Pulmonary artery endothelial cell (primary cell): ENCODE measurements at places on chromosomes 5 and 9. TPM values are rescaled to one million over a fixed set of nuclear protein-coding genes. Genes with fewer than 3 reads are reported as not detected.

FCN1 gene
- not detected in 2 replicates for total RNA-seq

GRCh38 chr5:68139611-68140441, 75.7 kb upstream of the PIK3R1 start:
- DNase-seq = no peak

GZMA gene
- total RNA-seq = 0.53 TPM in 1 of 2 replicates, not detected in the other

PCDHB7 gene
- 0.28 and 0.40 TPM in 2 replicates for total RNA-seq

DCAF12 gene
- total RNA-seq = 17.0 and 19.5 TPM in 2 replicates

DNA sequence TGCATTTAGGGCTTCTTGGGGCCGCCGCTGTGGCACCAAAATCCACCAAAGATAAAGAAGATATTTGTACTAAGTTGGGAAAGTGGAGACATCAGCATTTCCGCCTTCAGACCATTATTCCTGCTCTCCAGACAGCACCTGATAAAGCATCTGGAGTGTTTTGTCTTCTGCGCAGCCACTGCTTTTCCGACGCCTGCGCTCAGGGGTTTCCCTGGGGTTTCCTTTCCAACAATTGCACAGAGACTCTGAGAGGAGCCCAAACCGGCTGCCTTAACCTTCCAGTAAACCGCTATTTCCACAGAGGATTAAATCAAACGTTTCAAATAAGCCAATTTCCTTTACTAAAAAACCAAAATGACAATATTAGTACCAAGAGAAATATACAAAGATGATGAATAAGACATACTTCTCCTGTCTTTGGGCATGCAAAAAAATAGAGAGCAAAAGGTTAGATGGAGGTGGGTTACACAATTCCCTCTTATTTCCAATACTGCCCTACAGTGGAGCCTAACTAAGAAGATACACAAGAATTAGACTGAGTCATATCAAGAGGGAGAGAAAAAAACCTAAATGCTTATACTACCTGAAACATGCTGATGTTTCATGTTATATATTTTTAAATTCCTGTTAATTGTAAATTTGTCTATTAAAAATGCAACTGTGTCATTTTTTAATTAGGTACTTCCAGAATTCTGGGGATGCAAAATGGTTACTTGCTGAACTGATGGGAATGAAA, 98.4 kb downstream of the MAPKAP1 start:
- no peak for DNase-seq

DNA sequence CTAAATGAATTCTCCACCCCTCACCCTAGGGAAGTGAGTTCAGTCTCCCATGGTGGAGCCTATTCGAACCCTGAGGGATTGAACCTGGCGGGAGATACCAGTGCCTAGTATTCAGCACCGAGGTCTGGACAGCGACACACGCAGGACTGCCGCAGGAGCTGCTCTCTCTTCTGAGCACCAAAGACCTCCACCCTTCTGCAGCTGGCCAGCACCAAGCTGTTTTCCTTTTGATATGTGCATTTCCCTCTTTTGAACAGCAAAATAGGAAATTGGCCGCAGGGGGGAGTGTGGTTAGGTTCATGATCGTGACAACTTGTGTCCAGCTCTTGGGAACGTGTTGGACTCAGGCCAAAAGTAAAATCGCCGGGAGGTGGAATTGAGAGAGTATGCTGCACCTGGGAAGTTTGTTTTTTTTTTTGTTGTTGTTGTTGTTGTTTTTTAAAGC, 1.2 kb upstream of the PCSK1 start:
- peak; percentile 51 for DNase-seq

DNA sequence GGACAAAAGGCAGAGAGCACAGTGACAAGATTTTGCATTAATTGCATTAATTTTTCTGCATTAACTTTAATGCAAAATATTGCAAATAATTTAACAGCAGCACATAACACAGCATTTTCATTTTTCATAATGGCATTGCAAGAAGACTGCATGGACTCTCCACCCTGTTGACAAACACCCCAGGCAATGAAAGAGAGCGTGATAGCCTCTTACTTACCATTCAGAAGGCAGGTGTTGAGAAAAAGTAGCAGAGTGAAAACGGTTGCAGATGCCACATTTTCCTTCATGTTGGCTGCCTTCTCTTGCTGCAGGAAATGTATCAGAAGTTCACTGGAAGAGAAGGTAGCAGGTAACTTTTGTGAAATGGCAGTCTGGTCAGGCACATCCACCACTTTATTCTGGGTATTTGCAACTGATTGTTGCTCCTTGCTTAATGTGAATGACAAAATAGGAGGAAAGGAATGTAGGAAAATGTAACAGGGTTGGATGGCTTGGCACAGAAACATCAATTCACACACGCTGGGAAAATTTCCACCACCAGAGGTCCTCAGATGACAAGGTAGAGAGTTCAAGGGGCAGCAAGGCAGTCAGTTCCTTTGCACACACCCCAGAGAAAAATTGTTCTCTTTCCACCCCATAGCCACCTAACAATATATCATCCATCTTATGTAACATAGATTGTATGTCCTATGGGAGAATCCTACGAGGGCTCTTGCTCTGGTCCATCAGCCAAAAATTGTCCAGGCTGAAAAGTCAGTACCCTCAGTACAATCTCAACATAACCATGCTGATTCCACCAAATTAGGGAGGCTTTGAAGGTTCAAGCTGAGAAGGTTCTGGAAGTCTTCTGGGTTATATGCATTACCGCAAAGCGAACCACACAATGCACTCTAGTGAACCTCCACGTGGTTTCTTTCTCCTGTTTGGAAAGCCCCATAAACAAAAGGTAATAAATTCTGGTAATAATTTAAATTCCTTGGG, 41.9 kb upstream of the AGXT2 start:
- DNase-seq = no peak

GRCh38 chr5:26232706-26233105, 805.7 kb downstream of the CDH9 start:
- no peak for DNase-seq

DNA sequence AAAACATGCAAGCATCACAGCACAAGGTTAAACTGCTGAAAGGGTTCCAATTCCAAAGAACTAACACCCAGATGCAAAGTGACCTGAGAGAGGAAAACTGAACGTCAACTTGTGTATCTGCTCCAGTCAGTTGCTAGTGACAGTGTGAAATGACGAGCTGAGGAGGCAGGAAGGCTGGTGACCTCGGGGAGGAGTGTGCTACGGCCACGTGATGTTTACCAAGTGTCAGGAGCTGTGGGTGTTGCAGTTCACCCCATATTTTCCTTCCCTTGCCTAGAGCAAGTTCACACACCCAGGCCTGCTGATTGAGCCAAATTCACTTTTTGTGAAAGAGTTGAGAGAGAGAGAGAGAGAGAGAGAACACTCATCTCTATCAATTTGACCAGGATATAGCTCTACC, 231.6 kb upstream of the ANKH start:
- DNase-seq = no peak

DNA sequence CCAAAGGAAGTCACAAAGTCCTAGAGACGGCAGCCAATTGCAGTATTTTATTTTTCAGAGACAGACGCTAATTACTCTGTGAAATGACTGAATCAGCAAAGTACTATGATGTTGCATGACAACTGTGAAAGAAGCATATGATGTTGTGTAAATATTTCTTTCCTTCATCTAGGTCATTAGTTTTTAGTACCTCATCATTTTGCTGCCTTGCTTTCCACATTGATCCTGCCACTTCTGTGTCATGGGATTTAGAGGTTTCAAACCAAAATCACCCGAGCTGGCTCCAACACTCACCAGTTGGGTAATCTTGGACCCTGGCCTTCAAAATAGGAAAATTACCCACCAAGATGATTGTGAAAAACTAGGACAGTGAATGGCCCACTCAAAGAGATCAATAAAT, 585.2 kb downstream of the ACTL7B start:
- no peak for DNase-seq

DNA sequence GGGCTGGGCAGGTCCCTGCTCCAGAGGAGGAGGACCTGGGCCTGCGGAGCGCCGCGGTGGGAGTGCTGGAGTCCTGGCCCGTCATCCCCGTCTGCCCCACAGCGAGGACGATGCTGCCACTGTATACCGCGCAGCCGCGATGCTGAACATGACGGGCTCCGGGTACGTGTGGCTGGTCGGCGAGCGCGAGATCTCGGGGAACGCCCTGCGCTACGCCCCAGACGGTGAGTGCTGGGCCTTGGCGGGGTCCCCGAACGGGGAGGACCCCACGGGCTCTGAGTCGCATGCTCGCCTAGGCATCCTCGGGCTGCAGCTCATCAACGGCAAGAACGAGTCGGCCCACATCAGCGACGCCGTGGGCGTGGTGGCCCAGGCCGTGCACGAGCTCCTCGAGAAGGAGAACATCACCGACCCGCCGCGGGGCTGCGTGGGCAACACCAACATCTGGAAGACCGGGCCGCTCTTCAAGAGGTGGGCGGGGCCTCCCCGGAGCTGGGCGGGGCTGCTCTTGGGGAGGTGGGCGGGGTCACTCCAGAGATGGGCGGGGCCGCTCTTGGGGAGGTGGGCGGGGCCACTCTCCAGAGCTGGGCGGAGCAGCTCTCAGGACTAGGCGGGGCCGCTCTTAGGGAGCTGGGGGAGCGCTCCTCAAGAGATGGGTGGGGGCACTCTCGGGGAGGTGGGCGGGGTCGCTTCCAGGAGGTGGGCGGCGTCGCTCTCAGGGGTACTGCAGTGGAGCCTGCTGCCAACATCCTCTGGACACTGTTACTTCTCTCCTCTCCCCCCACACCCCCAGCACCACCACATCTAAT, 13.1 kb downstream of the LRRC26 start:
- DNase-seq = no peak

ADRB2 gene
- total RNA-seq = 3.1 and 3.5 TPM in 2 replicates

- no peak for DNase-seq
Observed at GRCh38 chr5:62794456-62794855, 215.8 kb downstream of the LRRC70 start.

DNA sequence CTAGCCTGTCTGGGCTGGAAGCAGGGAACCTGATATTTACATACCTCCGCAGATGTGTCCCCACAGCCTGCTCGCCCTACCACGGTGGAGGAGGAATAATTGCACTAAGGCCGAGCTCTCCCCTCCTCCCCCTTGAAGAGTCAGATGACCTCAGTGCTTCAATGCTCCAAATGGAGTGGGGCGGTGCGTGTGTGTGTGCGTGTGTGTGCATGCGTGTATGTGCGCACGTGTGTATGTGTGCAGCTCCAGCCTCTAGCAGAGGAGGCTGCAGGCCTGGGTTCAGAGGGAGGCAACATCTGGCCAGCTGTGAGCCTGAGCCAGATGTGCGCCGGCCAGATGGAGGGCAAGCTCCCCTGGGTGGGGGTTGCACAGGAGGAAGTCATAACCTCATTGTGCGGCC, 90.5 kb downstream of the NRG2 start:
- no peak for DNase-seq

DNA sequence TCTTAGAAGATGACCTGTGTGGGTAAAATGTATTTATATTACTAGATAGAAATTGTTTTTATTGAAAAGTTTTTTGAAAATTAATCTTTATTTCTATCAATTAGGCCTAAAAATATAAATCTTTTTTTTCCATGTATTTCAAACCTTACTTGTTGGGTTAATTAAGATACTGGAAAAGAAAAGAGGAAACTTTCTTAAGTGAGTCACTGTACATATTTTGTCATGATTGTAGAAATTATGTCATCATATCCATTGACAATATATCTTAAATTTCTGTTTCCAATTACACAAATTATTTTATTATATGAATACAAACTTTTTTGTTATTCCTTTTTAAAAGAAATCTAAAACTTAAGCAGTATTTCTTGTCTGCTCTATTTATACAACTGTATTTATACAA, 53.1 kb downstream of the RETREG1 start:
- DNase-seq = no peak

PKD2L2 gene
- total RNA-seq = not detected in 2 replicates

- DNase-seq = no peak
Observed at GRCh38 chr9:120642129-120642770, 62.3 kb upstream of the CDK5RAP2 start.

GRCh38 chr5:80198399-80198798, 57.4 kb downstream of the SERINC5 start:
- DNase-seq = no peak

DNA sequence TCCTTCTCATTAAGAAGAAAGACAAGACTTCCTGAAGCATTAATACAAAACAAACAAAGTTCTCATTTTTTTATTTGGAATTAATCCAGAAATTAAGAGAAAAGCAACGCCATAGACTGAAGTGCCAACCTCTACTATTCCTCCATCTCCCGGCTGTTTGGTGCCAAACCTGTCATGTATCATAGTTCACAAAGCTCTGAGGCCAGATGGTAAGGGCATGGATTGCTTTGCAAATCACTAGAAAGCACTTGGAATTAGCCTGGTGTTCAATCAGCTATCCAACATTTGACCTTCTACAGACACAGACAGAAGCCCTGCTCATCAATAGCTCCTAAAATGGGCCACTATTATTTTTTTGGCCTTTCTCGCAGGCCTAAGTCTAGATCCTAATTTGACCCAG, 33.8 kb downstream of the HTR1A start:
- no peak for DNase-seq

PROB1 gene
- 0.79 and 2.5 TPM in 2 replicates for total RNA-seq

ACTBL2 gene
- not detected in 2 replicates for total RNA-seq

NIM1K gene
- 0.07 TPM in 1 of 2 replicates, not detected in the other for total RNA-seq

- no peak for DNase-seq
Observed at GRCh38 chr5:154593071-154593470, 115.0 kb upstream of the HAND1 start.
